ENCODE measurements at places on chromosomes 3 and 15. TPM values are rescaled to one million over a fixed set of nuclear protein-coding genes. Genes with fewer than 3 reads are reported as not detected.

DNA sequence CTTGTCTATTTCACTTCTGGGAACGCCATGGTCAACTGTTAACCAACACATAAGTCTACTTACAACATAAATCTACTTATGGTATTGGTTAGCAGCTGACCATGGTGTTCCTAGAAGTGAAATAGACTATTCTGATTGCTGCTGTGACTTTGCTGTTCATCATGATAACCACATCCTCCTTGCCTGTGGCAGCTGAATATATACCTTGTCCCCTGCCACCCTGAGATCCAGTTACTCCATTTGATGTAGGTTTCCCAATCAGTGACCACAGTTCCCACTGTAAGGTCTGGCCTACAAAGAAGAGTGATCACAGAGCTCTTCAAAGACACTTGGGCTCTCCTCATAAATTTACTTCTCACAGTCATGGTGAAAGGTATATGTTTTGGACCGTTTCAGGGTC, 66.8 kb upstream of the ALDH1A3 start:
- H3K4me3 ChIP-seq = no peak overlapping the region
- no peak overlapping the region for H3K27ac ChIP-seq
- H3K27me3 ChIP-seq = no peaks in the 10 kb centered on the region
- no peak for DNase-seq
- no peaks in the 10 kb centered on the region for H3K36me3 ChIP-seq

- no peaks in the 10 kb centered on the region for H3K4me1 ChIP-seq
- no peaks in the 10 kb centered on the region for H3K27me3 ChIP-seq
- peaks cover 12% of the 10 kb centered on the region for H3K36me3 ChIP-seq
- no peak overlapping the region for H3K27ac ChIP-seq
- no peak overlapping the region for H3K4me3 ChIP-seq
These were observed 84.6 kb upstream of the LMOD3 start for GRCh38 chr3:69207031-69207430.

GRCh38 chr3:149376718-149377407, 586 bp downstream of the TM4SF1 start:
- no peaks in the 10 kb centered on the region for H3K27me3 ChIP-seq
- H3K4me3 ChIP-seq = peak overlapping the region; percentile 80
- DNase-seq = no peak
- peak overlapping the region; percentile 89 for H3K27ac ChIP-seq

The GOLGA6L4 gene
- 5.6 TPM for total RNA-seq
